GM10248 (cell line): ENCODE measurements at places on chromosomes 6 and 20.
A peak's percentile ranks its signal among the peaks of the same experiment; 100 is the strongest.

DNA sequence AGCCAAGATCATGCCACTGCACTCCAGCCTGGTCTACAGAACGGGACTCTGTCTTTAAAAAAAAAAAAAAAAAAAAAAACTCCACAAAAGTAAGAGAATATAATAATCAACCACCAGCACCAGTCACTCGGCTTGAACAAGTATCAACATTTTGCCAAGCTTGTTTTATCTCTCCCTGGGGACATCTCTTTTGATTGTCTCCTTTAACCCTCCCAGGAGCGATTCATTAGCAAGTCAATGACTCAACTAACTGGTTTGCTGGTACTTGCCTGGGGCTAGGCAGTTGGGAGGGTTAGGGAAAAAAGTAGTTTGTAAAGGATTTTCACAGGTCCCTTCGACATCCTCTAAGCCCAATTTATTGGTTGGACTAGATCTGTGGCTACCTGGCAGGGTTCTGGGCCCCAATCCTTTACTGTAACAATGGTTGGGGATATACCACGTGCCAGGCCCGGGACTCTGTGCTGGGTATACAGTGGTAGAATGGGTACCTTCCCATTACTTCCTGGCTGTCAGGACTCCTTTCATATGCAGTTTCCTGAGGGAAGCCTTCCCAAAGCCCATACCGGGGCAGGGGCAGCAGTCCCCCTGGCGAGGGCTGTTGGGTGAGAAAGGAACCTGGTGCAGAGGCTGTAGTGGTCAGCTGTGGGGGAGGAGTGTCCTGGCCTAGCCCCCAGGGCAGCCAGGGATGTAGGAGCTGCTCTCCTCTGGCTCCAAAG, 12.2 kb downstream of the TGIF2 start:
- DNase-seq, result no peak

- DNase-seq, result no peak
Observed at GRCh38 chr6:165040440-165040839, 269.0 kb downstream of the C6orf118 start.

DNA sequence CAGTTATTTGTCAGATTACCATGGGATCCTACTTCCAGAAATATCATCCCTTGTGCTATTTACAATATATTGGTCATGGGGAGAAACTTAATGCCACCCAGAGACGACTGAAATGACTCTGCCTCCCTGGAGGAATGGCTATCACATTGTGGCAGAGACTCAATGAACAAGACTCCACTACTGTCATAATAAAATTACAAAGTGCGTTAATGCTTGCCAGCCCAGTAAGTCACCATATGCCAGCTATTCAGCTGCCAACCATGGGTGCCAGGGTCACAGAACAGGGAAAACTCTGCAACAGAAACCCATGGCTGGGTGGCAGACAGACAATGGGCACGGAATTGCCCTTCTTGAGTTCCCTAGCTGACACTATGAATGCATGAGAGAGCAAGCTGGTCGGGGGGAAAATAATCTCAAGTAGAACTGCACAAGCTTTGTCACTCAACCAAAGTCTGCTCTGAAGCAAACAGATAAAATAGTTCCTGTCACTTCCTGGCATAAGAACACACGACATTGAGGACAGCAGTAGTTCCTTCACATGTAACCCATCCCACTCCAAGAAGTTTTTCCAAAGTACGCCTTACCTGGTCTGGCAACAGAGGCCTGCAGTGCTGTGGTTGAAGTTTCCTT, 32.1 kb downstream of the TP53INP2 start:
- no peak for DNase-seq

DNA sequence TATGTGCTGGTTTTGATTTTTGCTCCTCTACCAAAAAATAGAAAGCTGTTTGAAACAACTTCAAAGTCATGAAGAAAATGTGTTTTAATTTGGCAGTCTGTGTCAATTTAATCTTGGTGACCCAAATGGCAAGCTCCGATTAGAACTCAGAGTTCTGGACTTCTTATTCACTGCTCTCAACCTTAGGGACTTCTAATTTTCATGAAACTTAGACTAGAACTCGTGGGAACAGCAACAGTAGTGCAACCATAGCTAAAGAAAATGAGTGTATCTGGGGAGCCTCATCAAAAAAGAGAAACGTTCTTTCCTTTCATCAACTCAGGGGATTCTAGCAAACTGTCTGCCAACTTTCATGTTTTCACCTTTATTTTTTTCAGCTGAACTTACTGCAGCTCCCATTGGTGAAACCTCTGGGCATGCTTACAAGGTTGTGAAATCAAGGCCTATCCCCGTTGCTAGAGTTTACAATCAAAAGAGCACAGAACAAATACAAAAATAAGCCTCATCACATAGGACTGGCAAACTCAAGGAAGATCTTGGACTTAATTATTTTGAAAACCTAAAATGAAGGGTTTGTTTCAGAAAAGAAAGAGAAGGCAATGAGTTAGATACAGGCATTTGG, 114.0 kb upstream of the HSF2 start:
- no peak for DNase-seq

DNA sequence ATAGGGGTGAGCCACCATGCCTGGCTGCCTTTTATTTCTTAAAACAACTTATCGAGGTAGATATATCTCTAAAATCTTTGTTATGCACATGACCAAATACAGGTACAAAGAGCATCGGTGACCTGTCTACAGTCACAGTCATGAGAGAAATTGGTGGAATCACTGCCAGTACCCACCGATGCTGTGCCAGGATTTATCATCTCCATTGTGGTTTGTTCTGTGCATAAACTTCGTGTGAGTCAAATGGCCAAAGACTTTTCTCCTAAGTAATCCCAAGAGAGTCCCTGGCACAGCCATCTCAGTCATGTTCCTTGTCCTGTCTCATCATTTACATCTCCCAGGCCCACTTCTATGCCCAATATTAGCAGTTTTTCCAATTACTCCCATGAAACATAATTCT, 9.0 kb downstream of the GSTA3 start:
- DNase-seq, result no peak

DNA sequence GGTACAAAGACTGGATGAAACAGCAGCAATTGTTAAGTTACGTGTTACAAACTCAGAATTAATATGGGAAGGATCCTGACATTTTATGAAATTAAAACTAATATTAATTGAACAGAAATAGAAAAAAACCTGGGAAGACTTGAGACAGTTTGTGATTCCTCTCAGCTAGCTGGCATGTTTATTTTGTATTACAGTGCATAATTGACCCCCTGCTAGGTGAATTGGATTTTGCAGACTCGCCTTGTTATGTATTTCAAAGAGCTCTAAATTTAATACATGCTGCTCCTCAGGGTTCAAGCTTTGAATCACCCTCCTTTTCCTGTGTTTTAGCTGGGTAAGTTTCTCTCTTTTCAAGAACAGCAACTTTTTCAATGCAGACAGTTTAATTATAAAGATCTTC, 339.4 kb downstream of the PLCB1 start:
- DNase-seq, result no peak

DNA sequence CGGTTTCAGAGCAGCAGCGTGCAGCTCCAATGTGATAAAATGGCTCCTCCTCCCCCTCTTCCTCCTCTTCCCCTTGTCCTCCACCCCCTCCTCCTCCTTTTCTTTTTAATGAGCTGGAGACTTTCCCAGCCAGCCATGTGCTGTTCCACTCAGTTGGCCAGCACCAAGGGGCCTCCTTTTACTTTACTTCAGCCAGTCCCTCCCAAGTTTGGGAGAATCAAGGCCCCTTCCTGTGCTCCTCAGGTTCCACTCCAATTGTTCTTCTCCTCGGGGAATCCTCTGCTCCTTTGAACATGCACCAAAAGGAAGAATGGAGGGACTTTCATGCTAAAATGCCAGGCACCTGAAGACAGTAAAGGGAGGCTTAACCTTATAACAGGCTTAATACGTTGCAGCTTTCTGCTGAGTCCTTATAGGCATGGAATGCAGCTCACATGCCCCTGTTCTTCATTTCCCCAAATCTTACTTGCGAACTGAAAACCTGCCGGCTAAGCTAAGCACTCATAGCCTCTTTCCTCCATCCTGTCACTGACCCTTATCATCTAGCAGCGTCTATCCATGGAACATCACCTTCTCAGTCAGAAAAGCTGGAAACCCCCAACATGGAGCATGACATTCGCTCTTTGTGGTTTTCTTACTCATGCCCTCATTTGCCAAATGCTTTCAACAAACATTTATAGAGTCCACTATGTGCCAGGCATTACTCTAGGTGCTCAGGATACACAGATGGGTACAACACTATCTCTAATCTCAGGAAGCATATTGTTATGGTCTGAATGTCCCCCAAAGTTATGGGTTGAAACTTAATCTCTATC, 170.6 kb downstream of the PHACTR1 start:
- DNase-seq, result no peak

DNA sequence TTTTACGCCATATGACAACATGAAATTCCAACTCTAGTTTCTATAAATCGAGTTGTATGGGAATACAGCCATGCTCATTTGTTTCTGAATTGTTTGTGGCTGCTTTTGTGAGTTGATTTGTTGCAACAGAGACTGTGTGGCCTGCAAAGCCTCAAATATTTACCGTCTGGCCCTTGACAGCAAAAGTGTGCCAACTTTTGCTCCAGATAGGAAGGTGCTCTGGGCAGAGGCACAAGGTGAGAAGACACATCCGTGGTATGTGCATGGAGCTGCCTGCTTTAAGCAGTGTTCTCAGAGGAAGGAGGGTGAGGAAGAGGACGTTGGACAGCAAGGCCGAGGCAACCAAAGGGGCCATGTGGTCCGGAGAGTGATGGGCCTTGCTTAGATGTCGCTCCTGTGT, 57.4 kb downstream of the IYD start:
- no peak for DNase-seq

DNA sequence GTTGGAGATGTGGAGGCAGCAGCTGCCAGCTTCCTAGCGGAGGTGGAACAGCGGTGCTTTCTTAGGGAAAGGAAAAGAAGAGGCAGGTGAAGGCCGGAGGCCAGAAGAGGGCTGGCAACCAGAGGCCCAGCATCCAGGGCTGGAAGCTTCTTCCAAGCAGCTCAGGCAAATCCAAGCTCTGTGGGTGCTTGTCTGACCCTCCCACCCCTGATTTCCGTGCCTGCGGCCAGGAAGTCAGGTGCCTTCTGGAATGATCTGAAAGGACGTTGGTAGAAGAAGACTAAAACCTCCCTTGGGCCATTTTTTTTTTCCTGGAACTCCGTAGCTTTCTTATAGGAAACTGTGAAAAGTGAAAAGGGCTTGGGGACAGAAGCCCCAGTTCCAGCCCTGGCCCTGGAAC, 33.1 kb upstream of the GABRR1 start:
- DNase-seq, result no peak

GRCh38 chr6:15993716-15994228, 135.1 kb upstream of the MYLIP start:
- DNase-seq, result no peak

DNA sequence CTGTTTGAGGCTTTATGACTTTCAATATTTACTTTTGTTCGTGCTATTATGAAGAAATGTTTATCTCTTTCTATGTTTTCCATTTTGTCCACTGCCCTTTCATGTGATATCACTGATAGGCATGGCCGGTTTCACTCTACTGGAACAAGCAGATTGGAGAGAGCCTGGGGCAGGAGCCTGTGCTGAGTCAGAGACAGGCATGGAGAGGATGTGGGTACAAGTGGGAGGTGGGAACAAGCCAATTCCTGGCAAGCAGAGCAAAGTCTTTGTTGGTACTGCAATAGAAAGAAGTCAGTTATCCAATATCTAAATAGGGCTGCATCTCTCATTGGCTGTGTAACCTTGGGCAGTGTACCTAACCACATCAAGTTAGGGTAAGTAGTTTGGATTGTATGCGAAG, 545.6 kb upstream of the MAP3K7 start:
- DNase-seq, result no peak

DNA sequence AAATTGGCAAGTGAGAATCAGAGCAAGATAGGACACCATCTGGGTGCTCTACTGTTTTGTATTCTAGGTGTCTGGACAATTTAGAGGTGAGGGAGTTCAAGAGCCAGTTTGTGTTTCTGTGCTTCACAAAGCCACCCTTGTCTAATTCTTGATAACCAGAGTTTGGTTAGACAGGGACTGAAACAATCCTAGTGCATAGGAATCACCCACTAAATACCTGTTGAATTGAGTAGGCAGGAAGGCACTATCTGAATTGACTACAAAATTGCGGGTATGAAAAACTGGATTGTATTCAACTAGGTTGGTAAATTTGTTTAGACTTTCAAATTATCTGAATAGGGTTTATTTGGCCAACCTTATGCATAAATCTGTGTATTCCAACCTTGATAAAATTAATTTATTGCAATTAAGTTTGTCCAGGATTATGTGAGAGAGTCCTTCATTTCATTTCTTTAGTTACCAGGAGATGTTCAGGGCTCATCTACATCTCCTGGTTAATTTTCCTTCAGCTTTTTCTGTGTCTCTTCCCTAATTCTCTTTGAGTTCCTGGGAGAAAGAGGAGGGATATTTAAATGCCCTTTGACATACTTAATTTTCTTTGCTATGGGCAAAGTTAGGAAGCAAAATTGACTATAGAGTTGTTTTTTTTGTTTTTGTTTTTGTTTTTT, 1.7 kb downstream of the TPX2 start:
- DNase-seq, result no peak

GRCh38 chr20:12411246-12411940, 493.7 kb downstream of the BTBD3 start:
- DNase-seq, result no peak

DNA sequence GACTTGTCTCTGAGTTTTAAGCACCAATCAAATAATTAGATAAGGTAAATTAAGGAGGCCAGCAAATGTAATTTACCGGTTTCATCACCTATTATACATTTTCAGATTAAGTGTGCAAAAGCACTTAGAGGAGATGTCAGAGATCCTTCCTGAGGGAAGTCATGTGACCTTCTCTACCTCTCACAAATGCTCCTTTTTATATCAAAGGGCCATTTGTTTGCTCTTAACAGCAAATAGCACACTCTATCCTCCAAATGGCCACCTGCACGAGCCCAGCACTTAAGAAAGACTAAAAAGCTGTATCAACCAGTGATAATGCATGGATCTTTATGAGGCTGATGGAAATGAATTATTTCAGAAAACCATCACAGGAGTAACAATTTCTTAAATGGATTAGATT, 149.4 kb downstream of the ELOVL4 start:
- no peak for DNase-seq

DNA sequence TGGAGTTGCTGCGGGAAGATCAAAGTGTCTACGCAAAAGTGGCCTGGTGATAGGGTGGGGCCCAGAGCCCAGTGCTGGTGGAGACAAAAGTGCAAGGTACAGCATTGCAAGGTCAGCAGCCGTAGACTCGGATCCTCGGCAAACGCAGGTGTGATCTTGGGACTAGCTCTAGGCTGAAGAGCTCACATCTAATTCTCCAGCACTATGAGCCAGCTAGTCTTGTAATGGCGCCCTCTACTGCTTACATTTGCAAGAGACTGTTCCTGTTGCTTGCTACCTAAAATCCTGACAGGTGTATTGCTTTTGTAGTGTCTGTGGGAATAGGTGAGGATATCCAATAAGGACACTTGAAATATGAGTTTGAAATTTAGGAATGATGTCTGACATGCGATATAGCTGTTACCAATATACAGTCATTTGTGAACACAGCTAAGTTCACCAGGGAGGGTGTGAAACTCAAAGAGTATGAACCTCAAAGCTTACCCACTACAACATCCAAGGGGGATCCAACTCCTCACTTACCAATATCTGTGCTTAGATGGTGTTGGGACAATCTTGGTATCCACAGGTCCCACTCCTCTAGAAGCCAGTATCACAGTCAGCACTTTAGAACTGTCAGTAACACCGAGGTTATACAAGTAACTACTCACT, 58.4 kb downstream of the PDE7B start:
- DNase-seq, result peak; percentile 65

GRCh38 chr6:107056796-107057195, 28.8 kb downstream of the MTRES1 start:
- DNase-seq, result no peak

GRCh38 chr20:39421571-39422105, 459.5 kb downstream of the DHX35 start:
- no peak for DNase-seq

- peak; percentile 41 for DNase-seq
Observed at GRCh38 chr6:15301179-15302006, 55.5 kb downstream of the JARID2 start.
